PC-9 (cell line): ENCODE measurements at places on chromosomes 1 and 21.
A peak's percentile ranks its signal among the peaks of the same experiment; 100 is the strongest.

GRCh38 chr1:42721926-42722325, 18.1 kb downstream of the CLDN19 start:
- H3K4me3 ChIP-seq, result no peak overlapping the region
- H3K27me3 ChIP-seq, result no peaks in the 10 kb centered on the region
- no peak for DNase-seq

- DNase-seq, result no peak
- H3K36me3 ChIP-seq, result no peaks in the 10 kb centered on the region
- H3K4me3 ChIP-seq, result no peak overlapping the region
- peaks cover 27% of the 10 kb centered on the region for H3K4me1 ChIP-seq
- peak overlapping the region; percentile 66 for H3K27ac ChIP-seq
Measured at GRCh38 chr1:29640428-29640785, 404.1 kb downstream of the PTPRU start.

DNA sequence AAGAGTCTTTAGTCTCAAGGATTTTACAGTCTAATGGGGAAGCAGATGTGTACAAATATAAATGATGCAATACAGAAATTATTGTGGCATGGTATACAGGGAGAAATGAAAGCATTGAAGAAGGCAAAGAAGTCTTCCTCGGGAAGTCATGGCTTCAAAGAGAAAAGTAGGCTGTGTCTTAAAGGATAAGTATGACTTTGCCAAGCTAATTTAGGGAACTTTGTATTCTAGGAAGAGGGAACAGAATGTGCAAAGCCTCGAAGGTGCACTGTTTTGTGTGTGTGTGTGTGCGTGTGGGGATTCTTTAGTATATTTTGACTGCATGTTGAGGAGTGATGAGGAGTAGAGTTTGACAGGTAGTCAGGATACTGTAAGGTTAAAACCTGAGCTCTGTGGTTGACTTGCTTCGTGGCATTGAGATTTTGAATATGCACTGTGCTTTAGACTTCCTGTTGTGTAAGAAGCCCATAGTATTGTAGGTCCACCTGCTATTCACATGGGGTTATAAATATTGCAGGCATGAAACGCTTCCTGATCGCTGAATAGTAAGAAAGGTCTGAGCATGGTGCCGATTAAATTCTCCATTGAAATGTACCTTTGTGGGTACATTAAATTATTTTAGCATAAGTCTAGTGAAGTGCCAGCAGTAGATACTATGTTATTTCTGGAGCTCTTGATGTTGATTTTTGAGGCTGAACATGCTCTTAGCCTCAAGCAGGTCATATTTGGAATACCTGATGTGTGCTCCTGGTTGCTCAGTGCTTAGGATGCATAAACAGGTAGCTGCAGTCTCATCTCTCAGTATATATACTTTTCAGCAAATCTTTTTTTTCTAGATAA, 8.0 kb downstream of the SMAP2 start:
- H3K27ac ChIP-seq, result no peak overlapping the region
- DNase-seq, result no peak
- H3K36me3 ChIP-seq, result no peaks in the 10 kb centered on the region
- H3K27me3 ChIP-seq, result no peaks in the 10 kb centered on the region
- H3K4me1 ChIP-seq, result no peaks in the 10 kb centered on the region
- no peak overlapping the region for H3K4me3 ChIP-seq

GRCh38 chr1:33610864-33611455, 138.5 kb downstream of the ZSCAN20 start:
- H3K4me3 ChIP-seq, result no peak overlapping the region
- no peak for DNase-seq
- no peak overlapping the region for H3K27ac ChIP-seq
- H3K27me3 ChIP-seq, result peaks cover 82% of the 10 kb centered on the region
- no peaks in the 10 kb centered on the region for H3K4me1 ChIP-seq
